ENCODE measurements at places on chromosomes 5 and 9.

GRCh38 chr9:99430301-99430700 lies 208.2 kb downstream of the SEC61B start:
- DNase-seq, result no peak

GRCh38 chr5:126383246-126383645 lies 40.0 kb upstream of the GRAMD2B start:
- no peak for DNase-seq

DNA sequence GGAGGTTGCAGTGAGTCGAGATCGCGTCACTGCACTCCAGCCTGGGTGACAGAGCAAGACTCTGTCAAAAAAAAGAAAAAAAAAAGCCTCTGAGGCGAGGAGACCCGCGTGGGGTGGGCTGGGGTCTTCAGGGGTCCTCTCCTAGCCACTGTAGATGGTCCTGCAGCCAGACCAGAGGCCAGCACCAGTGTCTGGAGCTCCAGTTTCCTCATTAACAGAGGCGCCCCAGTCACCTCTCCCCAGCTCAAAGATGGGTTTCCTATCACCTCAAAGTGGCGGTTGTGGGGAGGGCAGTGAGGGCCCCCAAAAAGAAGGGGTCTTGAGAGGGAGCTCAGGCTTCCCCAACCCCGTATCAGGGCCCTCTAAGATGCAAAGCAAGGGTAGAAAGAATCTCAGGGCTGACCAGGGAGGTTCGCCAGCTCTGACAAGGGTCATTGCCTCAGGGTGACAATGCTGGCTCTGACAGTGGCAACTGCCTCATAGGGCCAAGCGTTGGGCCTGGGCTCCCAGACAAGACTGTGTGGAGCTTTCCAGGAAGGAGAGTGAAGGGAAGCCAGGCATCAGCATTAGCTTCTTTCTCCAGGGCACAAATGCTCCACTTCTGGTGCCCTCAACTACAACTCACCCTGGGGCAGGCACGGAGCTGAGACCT lies 15.0 kb downstream of the STK10 start:
- DNase-seq, result no peak

- peak; percentile 31 for DNase-seq
Observed at GRCh38 chr5:71483355-71483754, 27.9 kb downstream of the BDP1 start.

DNA sequence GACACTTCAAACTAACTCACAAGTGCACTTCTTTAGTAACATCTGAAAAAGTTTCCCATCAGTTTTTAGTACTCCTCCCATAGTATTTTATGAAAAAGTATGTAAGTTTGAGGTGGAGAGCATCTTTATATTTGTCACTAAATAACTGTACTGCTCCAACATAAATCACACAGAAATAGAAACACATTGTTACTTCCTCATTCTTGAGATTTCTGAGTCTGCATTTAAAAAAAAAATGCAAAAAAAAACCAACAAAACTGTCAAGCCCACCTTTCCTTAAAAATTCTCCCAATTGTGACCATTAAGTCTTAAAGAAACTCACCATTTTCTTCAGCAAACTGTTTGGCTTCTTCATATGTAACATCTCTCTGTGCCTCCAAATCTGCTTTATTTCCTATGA lies 18.7 kb downstream of the RAB14 start:
- DNase-seq, result no peak

- DNase-seq, result peak; percentile 46
Observed at GRCh38 chr5:38780945-38781344, 64.9 kb upstream of the OSMR start.

DNA sequence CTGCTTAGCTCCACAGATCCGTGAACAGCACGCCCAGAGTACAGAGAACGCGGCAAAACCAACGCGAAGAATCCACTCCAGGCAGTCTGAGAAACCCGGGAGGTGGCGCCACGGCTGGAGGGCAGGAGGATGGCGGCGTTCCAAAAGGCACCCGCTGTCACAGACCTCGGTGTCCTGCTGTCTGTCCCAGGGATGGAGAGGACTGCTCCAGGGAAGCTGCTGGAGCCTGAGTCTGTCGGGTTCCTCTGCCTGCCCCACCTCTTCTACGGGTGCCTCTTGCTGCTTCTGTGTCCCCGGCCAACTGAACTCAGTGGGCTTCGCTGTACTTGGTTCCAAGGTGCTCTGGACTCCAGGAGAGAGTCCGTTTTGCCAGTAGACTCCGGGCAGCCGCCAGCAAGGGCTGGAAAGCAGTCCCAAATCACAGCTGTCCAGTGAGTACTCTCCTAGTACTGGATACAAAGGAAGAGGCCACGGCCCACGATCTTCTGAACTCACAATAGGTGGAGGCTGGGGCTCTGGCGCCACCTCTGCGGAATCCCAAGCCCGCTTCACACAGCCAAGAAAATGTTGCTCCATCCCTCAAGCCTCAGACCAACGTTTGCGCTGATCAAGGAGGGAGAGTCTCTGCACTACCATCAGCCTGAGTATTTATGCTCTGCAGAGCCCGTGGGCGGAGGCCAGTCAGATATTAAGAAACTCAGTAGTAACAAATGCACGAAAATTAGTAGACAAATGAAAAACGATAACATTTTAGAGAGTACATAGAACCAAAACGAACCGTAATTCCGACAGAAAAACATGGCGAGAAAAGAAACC lies 440 bp downstream of the ANXA2R start:
- DNase-seq, result peak; percentile 64

DNA sequence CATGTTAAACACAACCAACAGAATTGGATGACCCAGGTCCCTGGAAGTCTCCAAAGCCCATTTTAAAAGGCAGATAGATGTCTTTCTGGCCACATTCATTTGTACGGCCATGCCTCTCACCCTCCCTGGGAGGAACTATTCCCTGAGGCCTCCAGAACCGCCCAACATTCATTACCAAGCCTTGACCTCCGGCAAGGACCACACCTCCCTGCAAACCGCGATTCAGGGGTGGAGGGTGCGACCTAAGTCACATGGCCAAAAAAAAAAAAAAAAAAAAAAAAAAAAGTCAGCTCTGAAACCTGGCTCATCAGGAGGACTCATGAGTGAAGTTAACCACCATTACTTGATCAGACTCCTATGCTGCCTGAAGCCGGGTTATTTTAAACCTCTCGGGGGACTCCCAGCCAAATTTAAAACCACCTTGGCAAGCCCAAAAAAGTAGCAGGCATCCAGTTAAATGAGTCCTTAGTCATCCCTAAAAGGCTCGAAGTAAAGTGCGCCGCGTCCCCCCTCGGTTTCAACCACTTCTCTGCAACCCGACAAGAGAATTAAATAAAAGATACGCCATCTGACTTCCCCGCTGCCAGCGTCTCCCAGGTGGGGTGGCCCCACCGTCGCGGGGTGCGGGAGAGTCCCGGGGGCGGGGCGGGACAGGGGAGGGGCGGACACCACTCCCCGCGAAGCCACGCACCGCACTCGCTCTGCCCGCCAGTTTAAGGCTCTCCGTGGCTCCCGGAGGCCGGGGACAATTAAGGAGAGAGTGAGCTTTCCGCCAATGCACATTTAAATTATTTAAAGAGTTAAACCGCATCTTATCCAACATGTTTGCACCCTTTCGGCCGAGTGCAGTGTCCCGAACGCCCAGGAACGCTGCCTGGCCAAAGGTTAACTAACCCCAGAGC lies 2.3 kb downstream of the KLF9 start:
- DNase-seq, result no peak

- DNase-seq, result no peak
Observed at GRCh38 chr5:111952555-111952954, 195.6 kb upstream of the NREP start.

GRCh38 chr5:112951124-112951702 lies 25.4 kb upstream of the DCP2 start:
- no peak for DNase-seq

DNA sequence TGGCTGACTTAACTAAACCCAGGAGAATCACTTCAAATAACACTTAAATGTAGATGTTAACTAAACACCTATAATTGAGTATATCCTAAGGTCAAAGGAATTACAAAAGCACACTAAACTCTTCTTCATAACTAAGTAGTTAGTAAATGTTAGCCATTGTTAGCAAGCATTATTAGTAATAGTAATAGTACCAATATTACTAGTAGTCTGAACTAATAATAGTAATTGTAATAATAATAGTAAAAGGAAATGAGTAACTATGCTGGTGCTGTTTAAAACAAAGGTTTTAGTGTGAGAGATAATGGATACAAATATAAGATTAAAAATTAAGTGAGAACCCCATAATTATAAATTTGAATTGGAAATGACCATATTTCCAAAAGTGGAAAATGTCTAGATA lies 641.9 kb upstream of the RORB start:
- DNase-seq, result no peak

DNA sequence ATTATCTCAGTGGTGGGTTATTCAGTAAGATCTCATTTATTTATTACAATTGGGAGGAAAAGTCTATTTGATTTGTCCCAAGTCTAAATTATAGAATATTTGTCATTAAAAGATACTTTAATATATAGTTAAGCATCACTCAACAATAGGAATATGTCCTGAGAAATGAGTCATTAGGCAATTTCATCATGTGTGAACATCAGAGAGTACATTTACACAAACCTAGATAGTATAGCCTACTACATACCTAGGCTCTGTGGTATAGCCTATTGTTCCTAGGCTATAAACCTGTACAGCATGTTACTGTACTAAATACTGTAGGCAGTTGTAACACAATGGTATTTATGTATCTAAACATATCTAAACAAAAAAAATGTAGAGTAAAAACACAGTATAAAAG lies 135.0 kb upstream of the RASA1 start:
- DNase-seq, result no peak

- no peak for DNase-seq
Observed at GRCh38 chr5:136209346-136209910, 16.5 kb upstream of the SMIM32 start.

DNA sequence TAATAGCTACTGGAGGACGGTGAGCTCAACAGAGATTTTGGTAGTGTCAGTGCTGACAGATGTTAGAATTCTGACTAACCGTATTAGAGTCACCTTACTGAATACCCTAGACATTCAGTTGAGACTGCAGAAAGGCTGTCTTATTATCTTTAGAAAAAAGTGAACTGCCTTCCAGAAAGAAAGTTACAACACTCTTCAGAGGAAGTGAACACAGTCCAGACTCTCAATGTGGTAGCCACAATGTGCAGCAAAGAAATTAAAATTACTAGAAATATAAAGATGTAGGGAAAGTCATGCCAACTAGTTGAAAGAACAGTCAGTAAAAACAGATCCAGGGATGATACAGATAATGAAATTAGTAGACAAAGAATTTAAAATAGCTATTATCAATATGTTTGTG lies 47.1 kb upstream of the COL15A1 start:
- no peak for DNase-seq

DNA sequence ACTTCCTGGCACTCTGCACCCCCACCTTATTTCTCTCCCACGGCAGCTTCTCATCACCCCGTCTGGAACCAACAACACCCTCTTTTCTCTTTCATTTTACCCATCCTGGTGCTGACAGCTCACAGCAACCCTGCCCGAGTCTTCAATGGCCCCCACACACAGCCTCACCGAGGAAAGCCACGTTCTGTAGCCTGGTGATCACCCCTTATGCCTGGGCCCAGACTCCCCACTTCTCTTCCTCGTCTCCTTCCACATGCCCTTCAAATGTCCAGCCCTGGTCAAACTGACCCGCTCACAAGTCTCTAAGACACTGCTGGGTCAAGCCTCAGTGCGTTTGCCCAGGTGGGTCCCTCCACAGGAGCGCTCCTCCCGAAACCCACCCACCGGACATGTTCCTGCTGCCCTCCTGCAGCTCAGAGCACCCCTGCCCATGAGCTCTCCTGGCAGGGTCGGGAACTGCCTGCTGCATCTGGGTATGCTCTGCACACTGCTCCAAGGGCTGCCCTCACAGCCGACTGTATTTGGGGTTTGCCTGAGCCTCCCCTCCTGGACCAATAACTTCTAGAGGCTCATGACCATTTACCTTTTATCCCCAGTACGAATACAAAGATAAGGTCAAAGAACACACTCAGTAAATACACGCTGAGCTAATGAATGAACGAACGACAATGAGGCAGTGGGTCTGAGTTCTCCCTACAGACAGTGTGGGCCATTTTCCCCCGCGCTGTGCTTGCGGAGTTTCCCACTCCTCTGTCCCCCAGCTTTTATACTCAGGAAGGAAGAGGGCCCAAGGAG lies 154.7 kb upstream of the PHYKPL start:
- no peak for DNase-seq

GRCh38 chr9:136013524-136014034 lies 52.4 kb upstream of the UBAC1 start:
- DNase-seq, result no peak

DNA sequence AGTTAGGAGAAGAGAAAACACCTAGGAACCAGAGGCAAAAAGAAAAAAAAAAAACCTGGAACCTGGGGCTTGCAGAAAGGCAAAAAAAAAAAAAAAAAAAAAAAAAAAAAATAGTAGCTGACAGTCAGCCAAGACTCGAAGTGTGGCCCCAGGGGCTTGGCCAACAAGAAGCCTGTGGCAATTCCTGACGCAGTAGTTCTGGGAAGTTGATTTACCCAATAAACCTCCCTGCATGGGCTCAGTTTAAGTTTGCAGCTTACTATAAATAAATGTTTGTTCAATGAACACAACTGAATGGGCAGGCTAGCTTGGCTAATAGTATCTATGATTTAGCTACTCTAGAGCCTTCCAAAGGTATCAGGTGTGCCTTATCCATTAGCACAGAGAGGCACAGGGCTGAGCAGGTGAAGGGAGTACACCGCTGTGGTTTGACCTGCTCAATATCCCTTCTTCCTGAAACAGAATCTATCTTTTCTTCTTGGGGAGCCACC lies 21.3 kb upstream of the GLRX start:
- no peak for DNase-seq

DNA sequence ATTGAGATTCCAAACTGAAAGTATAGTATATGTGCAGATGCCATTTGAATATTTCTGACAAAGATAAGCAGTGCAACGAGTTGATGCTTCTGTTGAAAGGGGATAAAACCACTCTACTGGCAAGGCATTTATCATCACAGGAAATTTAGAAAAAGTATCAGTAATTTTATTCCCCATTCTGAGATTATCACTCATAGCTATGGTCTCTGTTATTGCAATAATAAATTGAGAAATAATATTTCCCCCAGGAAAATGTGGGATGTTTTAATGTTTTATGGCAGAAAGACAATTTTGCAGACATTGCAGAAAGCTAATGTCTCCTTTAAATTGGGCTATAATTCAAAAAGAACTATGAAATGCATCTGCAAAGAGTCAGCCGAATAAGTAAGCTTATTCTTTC lies 1612.7 kb upstream of the ACO1 start:
- DNase-seq, result no peak

GRCh38 chr5:8068078-8068477 lies 199.1 kb downstream of the MTRR start:
- no peak for DNase-seq

DNA sequence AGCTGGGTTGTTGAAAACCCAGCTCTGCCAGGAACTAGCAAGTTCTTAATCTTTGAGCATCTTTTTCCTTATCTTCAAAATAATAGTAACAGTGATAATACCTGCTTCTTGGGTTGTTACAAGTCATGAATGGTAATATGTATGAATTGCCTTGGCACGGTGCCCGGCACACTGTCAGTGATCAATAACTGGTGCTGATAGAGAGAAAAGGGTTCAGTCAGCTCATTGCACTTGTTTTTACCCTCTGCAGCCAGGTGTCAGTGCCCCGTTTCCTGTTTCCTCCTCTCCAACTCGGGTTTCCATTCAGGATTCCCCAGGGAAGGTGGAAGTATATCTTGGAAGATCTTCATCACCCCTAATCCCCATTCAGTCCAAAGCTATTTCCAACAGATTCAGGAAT lies 15.8 kb upstream of the NIPAL4 start:
- no peak for DNase-seq
